ENCODE measurements at places on chromosomes 4 and X.

GRCh38 chr4:8394061-8394519, 46.4 kb downstream of the ACOX3 start:
- DNase-seq = no peak

- DNase-seq = no peak
Measured at GRCh38 chr4:121784401-121784800, 16.7 kb upstream of the EXOSC9 start.

DNA sequence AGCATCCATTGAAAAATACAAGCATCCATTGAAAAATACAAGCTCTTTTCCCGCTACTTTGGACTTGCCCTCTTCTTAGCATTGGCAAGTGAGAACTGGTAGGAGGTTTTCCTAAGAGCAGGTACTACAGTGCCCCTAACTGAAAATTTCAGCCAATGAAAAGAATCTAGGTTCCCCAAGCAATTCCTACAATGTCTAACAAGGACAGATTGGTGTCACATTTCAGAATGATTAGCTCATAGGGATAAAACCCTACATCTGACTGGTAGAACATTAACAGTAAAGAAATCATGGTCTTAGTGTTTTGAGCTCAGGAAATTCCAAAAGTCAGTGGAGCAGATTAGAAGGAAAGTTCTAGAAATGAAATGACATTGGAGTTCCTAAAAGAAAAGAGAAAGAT, 68.6 kb upstream of the QRFPR start:
- no peak for DNase-seq

- DNase-seq = no peak
Measured at GRCh38 chr4:3706111-3706511, 60.1 kb upstream of the ADRA2C start.

- peak; percentile 61 for DNase-seq
Measured at GRCh38 chrX:136251041-136251991, at the start of gene MAP7D3. Gene MAP7D3 (minus strand): TSS chrX:136251400. CDS start chrX:136251358, 42 bp downstream.

DNA sequence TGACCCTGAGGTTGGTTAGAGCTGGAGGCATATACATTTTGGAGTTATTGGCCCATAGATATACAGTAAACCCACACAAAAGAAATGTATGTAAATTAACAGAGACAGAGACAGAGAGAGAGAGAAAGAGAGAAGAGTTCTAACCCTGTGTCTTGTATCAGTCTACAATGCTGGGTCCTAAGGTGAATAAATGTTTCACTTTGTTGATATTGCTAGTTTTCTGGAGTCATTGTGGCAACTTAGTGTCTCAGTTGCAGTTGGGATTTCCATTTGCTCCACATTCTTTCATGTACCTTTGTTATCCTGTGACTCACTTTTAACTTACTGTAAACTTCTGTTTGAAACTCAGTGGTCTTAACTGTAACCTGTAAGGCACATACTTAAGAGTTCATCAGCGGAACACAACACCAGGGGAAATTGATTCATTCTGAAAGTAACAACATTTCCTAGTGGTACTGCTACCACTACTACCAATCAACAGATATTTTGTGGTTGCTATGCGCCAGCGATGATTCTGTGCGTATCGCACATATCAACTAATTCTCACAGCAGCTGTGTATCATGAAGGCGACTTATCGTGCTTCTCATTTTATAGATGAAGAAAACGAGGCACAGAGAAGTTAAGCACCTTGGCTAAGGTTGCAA, 38.5 kb upstream of the ETDA start:
- DNase-seq = no peak

DNA sequence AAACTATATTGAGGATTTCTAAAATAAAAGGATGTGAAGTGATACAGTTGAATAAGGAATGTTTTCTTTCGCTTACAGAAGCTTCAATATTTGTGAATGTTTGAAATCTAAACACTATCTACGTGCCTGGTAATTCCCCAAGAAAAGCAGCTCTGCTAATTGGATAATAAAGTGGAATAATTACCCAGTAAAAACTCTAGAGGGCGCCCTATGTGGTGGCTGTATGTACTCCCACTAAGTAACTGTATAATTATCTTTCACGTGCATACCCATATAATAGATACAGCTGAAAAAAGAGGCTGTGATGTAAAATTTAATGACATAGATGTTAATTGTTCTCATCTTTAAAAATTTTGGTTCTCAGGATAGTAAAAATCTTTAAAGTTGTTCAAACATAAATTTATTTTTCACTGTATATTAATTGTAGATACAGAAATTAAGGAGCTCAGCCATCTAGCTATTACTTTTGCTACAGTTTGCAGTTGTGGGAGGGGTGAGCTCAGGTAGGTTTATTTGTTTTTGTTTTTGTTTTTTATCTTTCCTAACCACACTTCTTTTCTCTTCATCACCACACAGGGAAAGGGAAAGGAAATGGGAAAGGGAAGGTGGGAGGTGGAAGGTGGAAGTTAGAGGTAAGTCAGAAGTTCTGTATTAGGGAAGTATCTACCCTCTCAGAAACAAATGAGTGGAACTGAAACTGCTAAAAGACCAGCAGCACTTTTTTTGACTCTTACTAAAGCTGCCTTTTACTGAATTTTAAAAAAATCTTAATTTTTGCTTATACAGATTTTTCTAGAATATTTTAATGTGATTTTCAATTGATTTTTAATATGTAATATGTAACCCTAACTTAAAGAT, 151.7 kb upstream of the RPS6KA6 start:
- DNase-seq = no peak

DNA sequence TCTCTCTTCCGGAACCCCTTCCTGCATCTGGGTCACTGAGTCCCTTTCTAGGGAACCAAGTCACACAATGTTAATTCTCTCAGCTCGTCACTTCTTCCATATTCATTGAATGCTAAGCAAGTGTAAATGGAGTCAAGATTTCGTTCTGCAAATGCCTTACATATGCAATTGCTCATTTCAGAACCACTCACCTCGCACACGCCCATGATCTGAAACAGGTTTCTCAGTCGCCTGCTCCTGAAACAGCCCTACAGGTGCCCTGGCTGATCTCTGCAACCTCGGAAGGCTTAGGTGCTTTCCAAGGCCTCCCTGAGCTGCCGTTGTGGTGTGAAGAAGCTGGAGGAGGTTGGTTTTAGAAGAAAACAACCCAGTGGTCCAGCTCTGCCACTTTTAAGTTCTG, 100.8 kb upstream of the MSX1 start:
- DNase-seq = no peak

- no peak for DNase-seq
Measured at GRCh38 chrX:97691901-97692455, 808.3 kb downstream of the RPA4 start.

DNA sequence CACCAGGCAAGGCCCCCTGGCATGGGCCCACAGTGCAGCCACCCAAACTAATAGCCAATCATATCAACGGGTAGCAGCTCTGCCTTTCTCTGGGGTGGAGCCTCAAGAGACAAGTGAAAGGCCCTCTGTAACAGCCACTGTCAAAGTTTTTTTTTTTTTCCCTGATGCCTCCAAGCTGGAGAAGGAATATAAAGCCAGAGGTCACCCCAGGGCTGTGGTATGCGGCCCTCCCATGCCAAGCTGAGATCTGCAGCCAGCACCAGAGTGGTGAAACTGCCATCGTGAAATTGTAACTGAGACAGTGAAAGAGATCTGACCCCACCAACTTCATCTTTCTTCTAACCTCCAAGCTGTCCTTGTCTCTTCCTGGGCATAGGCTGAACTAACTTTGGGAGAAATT, 407.0 kb downstream of the KLHL4 start:
- DNase-seq = no peak

DNA sequence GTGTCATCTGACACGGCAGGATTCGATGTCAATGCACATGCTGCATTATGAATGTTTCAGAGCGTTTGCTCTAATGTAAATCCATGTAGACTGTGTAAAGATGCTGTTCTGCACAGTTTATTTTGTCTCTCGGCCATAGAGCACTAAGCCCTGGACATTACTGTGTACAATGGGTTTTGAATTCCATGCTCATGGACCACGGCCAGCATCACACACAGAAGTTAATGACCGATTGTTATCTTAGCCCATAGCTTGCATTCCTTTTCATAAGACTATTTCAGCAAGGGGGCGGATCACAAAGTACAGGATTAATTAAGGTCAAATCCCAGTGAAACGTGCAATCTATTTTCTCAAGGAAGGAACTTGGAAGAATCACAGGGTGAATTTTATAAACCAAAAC, 286.1 kb upstream of the TENM3 start:
- no peak for DNase-seq

DNA sequence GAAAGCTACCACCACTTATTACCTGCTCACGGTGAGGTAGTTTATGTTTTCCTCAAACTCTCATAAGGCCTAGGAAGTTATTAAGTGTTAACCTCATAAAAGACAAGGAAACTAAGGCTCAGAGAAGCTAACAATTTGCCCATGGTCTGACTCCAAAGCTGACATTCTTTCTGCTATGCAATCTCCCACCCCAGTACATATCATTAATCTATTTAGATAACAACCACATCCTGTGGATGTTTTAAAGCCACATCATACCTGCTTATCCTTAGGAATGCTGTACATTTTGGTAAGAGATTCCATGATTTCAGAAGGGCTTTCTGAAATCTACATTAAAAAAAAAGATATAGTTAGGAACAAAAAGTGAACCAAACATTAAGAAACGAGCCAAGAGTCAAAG, 55.4 kb downstream of the HUWE1 start:
- no peak for DNase-seq

- no peak for DNase-seq
Measured at GRCh38 chr4:6116696-6117285, 83.6 kb downstream of the JAKMIP1 start.

DNA sequence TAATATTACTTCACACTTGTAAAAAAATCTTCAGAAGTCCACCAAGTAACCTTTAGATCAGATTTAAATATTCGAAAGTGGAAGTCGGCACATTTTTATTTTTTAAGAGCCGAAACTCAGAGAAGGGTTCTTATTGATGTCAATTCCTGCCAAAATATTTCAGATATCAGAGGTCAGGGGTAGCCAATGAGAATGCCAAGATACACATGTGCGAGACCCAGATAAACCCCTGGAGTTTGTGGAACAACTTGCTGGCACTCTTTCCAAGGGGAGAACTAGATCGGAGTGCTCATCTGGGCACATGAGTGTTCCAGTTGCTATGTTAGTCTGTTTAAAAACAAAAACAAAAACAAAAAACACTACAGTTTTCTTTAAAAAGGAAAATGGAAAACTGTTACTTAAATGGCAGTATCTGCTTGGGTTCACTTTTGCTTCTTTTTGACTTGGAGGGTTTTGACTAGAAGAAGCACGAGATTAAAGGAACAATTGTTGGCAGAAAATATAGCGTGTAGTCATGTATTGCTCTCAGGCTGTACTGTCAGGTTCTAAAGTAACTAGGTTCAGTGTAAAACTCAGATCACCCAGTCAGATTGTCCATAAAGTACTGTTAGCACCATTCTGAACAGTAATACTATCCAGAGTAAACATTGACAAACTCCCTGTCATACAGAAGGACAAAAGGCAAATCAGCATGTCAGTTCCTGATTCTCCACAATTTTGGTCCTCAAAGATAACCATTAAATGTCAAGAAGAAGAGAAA, 188.0 kb upstream of the PACRGL start:
- DNase-seq = no peak

DNA sequence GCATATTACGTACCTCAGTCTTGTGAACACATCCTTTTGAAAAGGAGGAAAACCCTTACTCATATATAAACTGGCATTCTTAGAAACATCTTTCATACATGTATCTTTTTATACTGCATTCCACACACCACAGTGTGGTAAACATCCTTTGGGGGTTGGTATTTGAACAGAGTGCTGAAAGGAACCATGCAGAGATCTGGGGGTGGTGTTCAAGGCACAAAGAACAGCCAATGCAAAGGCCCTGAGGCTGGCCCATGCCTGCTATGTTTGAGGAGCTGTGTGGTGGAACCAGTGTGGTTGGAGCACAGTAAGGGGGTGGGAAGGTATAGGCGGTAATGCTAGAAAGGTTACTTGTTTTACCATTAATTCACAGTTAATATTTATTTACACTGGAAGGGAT, 2.0 kb downstream of the ELK1 start:
- DNase-seq = no peak

- no peak for DNase-seq
Measured at GRCh38 chr4:8730681-8731080, 138.1 kb downstream of the CPZ start.

- no peak for DNase-seq
Measured at GRCh38 chrX:9890681-9891091, 76.5 kb upstream of the CLDN34 start.

- no peak for DNase-seq
Measured at GRCh38 chr4:41360214-41360920, 103.6 kb downstream of the UCHL1 start.

- no peak for DNase-seq
Measured at GRCh38 chrX:48538641-48539344, 721 bp upstream of the TBC1D25 start.

DNA sequence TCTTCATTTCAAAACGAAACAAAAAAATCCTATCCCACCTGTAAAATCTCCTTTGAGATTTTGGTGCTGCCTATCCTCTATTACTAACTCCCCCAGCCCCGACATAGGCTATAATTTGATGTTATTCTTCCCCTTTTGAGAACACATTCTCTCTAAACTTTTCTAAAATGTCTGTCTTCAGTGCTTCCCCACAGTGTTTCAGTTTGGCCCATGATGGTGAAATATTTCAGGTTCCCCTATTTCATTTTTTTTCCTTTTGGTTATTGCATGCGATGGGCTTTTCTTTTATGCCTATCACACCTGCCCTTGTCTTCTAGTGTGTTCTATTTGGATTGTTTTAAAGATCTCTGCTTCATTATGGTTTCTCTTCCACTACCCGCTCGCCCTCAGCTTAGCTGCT, 14.7 kb downstream of the BCORL1 start:
- no peak for DNase-seq

DNA sequence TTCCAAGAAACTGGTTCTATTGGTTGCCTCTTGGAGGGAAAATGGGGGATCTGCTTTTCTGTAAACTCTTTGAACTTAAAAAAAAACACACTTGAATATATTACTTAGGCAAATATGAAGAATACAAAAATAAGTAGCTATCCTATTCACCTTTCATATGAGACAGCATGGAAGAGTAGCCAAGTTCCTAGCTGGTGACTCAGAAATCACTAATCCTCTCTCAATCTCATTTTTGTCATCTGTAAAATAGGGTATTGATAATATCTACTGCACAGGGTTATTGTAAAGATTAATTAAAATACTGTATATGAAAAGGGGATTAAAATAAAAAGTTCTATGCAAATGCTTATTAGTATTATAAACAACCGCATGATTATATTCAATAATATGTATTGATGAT, 12.7 kb downstream of the MGARP start:
- DNase-seq = no peak

DNA sequence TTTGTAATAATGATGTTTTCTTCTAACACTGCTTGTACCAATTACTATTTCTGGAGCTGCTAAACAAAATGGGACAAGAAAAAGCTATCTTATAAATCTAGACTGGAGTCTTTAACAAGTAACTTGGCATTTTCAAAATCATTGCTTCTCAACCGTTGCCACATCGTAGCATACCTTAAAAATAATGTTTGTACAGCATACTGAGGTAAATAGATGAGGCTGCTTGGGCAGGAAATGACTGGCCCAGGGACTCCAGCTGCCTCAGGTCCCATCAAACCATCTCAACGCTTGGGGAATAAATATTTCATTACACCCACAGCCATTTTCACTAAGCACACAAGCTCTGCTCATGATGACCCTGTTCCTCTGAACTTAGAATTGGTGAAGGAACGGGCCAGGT, 115.1 kb downstream of the SPANXA1 start:
- no peak for DNase-seq
